ENCODE measurements at places on chromosomes 11 and 22.

DNA sequence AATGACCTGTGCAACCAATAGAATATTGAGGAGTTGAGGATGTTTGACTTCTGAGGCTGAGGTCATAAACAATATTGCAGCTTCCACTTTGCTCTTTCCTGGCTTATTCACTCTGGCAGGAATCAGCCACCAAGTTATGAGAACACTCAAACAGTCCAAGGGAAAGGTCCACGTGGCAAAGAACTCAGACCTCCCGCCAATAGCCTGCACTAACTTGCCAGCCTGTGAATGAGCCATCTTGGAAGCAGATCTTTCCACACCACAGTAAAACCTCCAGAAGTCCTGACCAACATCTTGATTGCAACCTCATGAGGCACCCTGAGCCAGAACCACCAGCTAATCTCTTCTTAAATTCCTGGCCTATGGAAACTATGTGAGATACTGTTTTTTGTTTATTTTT lies 22.7 kb upstream of the PICALM start:
- DNase-seq = peak; percentile 93

GRCh38 chr22:26561756-26562417 lies 28.0 kb downstream of the TPST2 start:
- no peak for DNase-seq

GRCh38 chr11:76408171-76408965 lies 27.2 kb downstream of the GVQW3 start:
- no peak for DNase-seq

- no peak for DNase-seq
Measured at GRCh38 chr11:81995889-81996288, 737.8 kb downstream of the FAM181B start.

DNA sequence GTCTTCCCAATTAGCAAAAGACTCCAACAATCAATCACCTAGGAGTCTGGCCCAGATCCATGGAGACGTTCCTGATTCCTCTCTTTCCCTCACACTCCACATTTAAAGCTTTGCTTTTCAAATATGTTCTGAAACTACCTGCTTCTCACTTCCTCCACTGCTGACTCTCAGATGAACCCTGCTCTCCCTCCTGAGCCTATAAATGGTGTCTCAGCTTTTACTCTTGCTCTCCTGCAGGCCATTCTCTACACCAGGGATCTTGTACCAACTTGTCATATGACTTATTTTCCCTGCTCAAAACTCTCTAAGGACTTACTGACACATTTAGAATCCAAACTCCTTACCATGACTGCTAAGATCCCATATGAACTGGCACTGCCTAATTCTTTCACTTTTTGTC lies 138.4 kb upstream of the DDI1 start:
- no peak for DNase-seq

DNA sequence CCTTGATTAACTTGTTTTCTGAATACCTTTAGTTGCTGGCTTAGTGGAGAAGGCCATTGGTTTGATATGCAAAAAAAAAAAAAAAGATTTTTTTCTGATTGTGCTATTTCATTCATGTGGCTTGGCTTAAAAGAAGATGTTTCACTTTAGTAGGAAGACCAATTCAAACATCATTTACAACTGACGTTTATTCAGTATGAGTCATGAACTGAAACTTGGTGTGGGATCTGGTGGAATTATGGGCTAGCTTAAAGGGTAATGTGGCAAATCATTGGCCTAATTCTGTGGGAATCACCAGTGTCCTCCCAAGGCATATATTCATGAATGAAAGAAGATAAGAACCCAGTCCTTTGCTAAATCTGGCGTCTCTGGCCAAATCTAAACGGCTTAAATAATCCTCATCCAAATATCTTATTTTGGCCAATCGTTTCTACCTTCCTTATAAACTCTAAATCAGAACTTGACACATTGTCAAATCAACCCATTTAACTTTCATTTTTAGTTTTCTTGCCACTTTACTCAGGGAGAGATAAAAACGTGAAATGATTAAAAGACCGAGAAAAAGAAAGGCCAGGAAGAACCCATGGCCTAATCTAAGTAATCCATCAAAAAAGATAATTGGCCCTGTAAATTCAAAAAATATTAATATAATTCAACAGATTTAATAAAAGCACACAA lies 77.0 kb downstream of the DDIAS start:
- DNase-seq = peak; percentile 63

GRCh38 chr11:76316726-76317125 lies 64.2 kb downstream of the THAP12 start:
- DNase-seq = no peak

- DNase-seq = no peak
Measured at GRCh38 chr11:73995731-73996130, 13.1 kb upstream of the UCP2 start.

- DNase-seq = no peak
Measured at GRCh38 chr11:125180413-125181305, 16.1 kb downstream of the PKNOX2 start.

- DNase-seq = no peak
Measured at GRCh38 chr22:27933186-27933983, 14.3 kb upstream of the PITPNB start.

GRCh38 chr11:104765401-104766095 lies 132.7 kb downstream of the CASP12 start:
- DNase-seq = no peak

- no peak for DNase-seq
Measured at GRCh38 chr22:37534445-37534844, 15.2 kb upstream of the CARD10 start.

GRCh38 chr11:97742717-97743116 lies 1278.0 kb upstream of the CNTN5 start:
- DNase-seq = no peak

DNA sequence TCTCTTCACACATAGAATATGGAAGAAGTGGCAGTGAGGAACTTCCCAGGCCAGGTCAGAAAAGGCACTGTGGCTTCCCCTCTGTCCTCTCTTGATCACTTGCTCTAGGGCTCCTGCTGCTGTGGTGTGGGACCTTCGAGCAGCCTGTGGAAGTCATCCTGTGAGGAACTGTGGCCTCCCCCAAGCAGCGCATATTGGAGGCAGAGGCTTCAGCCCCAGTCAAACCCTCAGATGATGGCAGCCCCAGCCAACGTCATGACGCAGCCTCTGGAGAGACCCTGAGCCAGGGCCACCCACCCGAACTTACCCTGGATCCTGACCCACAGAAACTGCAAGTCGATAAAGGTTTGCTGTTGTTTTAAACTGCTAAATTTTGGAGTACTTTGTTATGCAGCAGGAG lies 444.9 kb downstream of the TBC1D22A start:
- DNase-seq = no peak

- no peak for DNase-seq
Measured at GRCh38 chr11:94563848-94564467, 3.2 kb upstream of the PIWIL4 start.

- DNase-seq = no peak
Measured at GRCh38 chr22:46699091-46699490, 39.0 kb downstream of the CERK start.

DNA sequence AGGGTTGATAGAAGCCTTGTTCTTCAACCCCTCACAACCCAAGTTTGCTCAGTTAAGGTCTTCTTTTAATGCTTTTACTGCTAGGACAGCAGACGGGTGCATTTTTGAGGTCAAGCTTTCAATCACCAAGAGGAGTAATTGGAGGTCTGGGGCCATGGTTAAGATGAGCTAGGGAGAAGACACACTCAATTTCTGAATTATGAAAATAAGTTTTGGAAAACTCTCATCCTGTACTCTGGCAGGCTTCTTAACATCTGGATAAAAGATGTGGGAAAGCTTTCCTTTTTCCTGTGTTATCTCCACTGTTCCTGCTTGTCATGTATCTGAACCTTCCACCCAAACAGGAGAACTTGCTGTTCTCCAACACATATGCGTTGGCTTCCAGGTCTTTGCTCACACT lies 9.7 kb downstream of the ABTB2 start:
- no peak for DNase-seq

GRCh38 chr11:21007297-21007696 lies 337.9 kb downstream of the NELL1 start:
- no peak for DNase-seq

Measured in AG09309 (cell line).